ENCODE measurements at places on chromosomes 2 and 18. TPM values are rescaled to one million over a fixed set of nuclear protein-coding genes. Genes with fewer than 3 reads are reported as not detected.

Gene DUSP19
- polyA plus RNA-seq = 2.0 TPM

Gene HNRNPLL
- polyA plus RNA-seq = 35.5 TPM

Gene RIT2
- polyA plus RNA-seq = not detected

Gene LHCGR
- polyA plus RNA-seq = 0.25 TPM

Gene STPG4
- polyA plus RNA-seq = not detected

Gene NEU2
- polyA plus RNA-seq = not detected

Gene TMEM178A
- 15.2 TPM for polyA plus RNA-seq
